ENCODE measurements at places on chromosomes 12 and 14.

DNA sequence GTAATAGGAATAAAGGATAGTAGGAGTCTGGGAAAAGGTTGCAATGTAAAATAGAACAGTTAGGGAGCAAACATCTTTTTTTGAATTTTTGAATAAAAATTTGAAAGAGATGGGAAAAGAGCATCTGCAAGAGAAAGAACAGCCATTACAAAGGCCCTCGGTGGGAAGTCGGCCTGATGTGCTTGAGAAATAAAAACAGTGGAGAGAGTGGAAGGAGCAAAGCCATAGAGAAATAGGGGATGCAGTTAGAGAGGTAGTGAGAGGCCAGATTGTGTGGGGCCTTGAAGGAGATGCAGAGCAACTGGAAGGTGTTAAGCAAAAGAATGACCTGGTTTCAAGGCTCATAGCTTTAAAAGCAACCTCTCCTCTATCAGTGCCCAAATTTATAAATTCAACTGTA, 409.8 kb downstream of the RERGL start:
- H3K4me1 ChIP-seq, result no peaks in the 10 kb centered on the region
- H3K27ac ChIP-seq, result no peak overlapping the region
- H3K4me3 ChIP-seq, result no peak overlapping the region
- no peak for DNase-seq
- no peaks in the 10 kb centered on the region for H3K36me3 ChIP-seq

DNA sequence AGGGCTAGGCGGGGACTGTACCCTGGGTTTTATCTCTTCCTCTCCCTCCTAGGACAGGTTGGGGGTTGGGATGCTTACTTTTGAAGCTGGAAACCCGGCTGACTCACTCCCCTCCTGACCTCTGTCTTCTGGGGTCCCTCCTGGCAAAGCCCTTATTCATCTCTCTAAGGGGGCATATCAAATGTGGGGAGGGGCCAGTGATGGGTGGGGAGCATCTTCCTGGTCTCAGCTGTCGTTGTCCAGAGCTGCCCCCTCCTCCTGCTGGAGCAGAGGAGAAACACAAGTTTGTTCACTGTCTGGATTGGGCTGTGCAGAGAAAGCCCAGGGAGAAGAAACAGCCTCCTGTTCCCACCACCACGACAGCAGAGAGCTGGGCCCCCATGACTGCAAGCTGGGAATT, 85.8 kb downstream of the TNFAIP2 start:
- H3K36me3 ChIP-seq, result no peaks in the 10 kb centered on the region
- H3K27me3 ChIP-seq, result peaks cover 31% of the 10 kb centered on the region
- DNase-seq, result no peak
- no peak overlapping the region for H3K27ac ChIP-seq
- H3K4me3 ChIP-seq, result no peak overlapping the region

DNA sequence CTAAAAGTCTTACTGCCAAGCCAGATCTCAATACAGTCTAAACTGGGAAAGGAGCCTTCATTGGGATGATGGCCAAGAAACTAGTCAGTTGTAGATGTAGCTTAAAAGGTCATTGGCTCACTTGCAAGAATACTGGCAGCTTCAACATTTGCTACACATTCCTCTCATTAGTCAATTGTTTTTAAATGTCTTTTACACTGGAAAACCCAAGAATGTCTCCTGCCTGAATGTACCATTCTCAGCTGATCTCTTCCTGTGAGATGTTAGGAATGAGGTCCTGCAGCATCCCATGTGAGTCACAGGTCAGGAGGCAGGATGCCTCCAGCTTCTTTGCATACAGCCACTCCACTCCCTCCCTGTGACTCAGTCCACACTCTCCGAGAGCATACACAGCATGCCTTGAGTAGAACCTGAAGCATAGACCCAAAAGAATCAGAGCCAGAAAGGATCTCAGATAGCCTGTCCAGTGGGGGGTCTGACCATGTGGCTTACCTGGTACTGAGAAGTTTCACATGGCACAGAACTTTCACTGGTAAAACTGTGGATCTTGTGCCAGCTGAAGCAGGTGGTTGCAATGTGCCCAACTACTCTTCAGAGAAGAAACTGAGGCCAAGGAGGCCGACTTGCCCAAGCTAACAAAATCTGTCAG, 56.0 kb upstream of the HECTD1 start:
- H3K36me3 ChIP-seq, result no peaks in the 10 kb centered on the region
- no peak overlapping the region for H3K27ac ChIP-seq
- no peaks in the 10 kb centered on the region for H3K27me3 ChIP-seq
- no peak overlapping the region for H3K4me3 ChIP-seq
- no peak for DNase-seq
- H3K4me1 ChIP-seq, result no peaks in the 10 kb centered on the region

DNA sequence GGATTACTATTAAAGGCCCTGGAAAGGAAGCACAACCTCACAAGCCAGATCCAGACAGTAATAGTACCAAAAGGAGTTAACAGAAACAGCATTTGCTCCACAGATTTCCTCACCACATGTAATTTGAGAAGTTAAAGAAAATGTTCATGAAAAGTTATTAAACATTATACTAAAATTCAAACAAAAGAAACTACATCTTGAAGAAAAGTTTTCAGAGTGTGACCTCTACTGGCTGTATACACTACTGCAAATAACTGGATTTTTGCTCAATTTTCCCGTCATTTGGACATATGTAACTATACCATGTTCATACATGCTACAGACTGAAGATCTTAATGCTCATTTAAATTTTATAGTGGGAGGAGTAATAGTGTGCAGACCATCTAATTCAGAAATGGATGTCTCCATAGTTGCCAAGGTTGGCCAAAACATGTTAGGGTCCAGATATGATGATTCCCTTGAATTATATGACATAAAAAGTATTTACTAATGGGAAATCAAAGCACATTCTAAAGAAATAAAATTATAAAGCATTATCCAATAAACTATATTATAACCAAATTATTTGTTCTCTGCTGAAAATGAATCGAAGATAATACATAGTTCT, 5.6 kb downstream of the KRR1 start:
- H3K36me3 ChIP-seq, result peaks cover 41% of the 10 kb centered on the region
- peaks cover 28% of the 10 kb centered on the region for H3K4me1 ChIP-seq
- H3K4me3 ChIP-seq, result no peak overlapping the region

GRCh38 chr12:52045794-52046199, 5.4 kb upstream of the NR4A1 start:
- no peaks in the 10 kb centered on the region for H3K36me3 ChIP-seq
- peaks cover 6% of the 10 kb centered on the region for H3K27me3 ChIP-seq
- no peak overlapping the region for H3K4me3 ChIP-seq
- H3K27ac ChIP-seq, result no peak overlapping the region
- H3K4me1 ChIP-seq, result peaks cover 23% of the 10 kb centered on the region

DNA sequence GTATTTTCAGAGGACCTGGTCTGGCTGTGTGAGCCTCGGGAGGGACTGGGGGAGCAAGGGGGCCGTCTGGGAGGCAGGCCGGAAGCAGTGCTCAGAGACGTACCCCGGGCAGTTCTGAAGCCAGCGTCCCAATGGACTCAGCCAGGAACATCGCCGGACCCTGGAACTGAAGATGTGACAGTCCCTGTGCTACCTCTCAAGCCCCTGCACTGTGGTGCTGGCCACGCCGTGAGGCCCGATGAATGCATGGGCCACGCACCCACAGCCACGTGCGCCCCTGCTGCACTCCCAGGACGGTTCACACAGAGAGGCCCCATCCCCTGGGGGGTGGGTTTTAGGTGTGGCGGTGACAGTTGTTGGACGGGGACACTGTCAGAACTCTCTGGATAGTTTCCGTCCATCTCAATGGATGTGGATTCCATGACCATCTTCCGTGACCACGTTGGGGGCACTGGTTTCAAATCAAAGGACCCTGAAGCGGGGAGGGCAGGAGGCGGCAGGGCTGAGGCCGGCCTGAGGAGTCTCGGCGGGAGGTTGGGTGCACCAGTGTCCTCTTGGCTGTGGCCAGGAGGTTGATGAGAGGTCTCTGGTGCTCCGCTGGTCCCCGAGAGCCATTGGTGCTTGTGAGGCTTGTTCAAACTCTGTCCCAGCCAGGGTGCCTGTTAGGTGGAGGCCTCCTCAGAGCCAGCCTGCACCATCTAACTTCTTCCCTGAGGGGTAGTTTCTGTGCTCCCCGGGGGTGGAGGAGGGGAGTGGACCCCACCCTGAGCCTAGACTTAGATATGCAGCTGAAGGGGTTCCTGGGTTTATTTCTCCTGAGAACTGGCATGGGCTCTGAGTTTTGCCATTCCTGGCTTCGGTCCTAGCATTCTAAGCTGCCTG, 36.3 kb upstream of the TSPAN9 start:
- no peaks in the 10 kb centered on the region for H3K36me3 ChIP-seq
- no peak for DNase-seq
- no peaks in the 10 kb centered on the region for H3K27me3 ChIP-seq
- H3K4me3 ChIP-seq, result no peak overlapping the region
- no peak overlapping the region for H3K27ac ChIP-seq
- H3K4me1 ChIP-seq, result no peaks in the 10 kb centered on the region

DNA sequence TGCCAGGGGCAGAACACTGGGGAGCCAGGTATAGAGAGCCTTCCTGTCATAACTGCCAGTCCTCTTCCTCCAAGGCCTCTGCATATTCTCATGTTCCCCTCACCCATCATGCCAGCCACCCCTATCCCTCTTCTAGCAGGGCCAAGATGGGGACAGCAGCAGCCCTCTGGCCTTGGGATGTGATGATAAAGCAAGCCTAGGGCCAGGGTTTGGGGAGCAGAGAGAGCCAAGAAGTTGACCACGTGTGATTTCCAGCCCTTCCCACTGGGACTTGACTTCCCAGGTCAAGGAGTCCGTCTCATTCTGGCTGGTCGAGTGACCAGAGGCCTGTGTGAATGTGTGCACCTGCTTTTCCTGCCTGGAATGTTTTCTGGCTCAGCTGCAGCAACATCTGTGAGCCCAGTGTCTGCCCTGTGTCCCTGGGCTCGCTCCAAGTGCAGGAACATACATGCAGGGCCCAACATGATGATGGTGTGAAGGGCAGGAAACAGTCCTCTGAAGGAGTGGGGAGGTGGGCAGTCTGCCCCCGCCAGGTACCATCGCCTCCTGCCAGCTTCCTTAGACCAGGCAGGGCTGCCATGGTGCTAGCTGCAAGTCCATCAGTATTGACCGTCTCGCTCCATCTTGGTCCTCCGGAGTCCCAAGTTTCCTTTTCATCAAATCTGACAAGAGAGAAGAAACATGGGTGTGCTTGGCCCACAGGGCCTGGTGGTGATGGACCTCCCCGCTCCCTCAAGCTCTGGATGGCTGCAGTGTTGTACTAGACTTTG, 21.0 kb downstream of the VASH1 start:
- H3K27ac ChIP-seq, result peak overlapping the region; percentile 82
- no peak for DNase-seq

DNA sequence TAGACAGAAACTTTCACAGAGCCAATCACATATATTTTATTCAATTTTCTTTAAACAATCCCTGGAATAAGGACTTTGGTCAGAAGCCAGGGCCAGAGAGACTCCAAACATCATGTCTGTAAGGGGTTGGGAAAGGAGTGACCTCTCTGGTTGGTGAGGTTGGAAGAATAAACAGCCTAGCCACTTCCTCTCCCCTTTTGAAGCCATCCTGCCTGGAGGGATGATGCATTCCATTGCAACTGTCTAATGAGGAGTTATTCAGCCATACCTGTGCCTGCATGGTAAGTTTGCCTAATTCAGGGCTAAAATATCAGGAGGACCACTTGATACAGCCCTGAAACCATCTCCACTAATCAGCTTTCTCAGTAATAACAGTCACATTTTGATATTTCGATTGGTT, 299.8 kb downstream of the KCNH5 start:
- H3K36me3 ChIP-seq, result no peaks in the 10 kb centered on the region
- DNase-seq, result no peak
- H3K4me3 ChIP-seq, result no peak overlapping the region
- no peaks in the 10 kb centered on the region for H3K4me1 ChIP-seq

DNA sequence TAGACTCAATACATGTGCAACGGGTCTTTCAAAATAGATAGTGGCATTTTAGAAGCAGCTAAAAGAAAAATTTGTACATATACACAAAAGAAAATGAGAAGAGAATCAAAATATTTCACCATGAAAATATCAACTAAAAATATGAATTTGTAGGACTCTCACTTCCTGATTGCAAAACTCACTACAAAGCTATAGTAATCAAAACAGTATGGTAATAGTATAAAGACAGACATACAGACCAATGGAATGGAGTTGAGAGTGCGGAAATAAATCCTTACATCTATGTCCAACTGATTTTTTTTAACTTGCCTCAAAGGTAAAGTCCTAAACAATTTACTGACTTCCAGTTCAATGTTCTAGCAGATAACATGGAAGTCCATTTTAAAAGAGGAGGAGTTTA, 13.1 kb downstream of the C2CD5 start:
- H3K36me3 ChIP-seq, result peaks cover 37% of the 10 kb centered on the region
- H3K4me1 ChIP-seq, result peaks cover 20% of the 10 kb centered on the region
- H3K27me3 ChIP-seq, result no peaks in the 10 kb centered on the region
- no peak overlapping the region for H3K27ac ChIP-seq
- DNase-seq, result no peak

- peak overlapping the region; percentile 96 for H3K27ac ChIP-seq
- H3K36me3 ChIP-seq, result peaks cover 63% of the 10 kb centered on the region
- H3K27me3 ChIP-seq, result no peaks in the 10 kb centered on the region
- no peak for DNase-seq
Observed at GRCh38 chr12:56725723-56726102, 614 bp upstream of the NACA start.

DNA sequence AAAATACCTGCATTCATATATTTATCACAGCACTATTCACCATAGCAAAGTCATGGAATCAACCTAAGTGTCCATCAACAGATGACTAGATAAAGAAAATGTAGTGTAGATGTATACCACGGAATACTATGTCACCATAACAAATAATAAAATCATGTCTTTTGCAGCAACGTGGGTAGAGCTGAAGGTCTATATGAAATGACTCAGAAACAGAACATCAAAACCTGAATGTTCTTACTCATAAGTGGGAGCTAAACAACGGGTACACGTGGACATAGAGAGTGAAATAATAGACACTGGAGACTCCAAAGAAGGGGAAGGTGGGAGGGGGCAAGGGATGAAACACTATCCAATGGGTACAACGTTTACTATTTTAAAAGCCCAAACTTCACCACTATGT, 37.9 kb downstream of the SLC38A1 start:
- H3K36me3 ChIP-seq, result peaks cover 75% of the 10 kb centered on the region
- peaks cover 28% of the 10 kb centered on the region for H3K4me1 ChIP-seq
- no peak for DNase-seq
- H3K27ac ChIP-seq, result peak overlapping the region; percentile 39
- H3K27me3 ChIP-seq, result no peaks in the 10 kb centered on the region
- H3K4me3 ChIP-seq, result no peak overlapping the region

GRCh38 chr14:73491256-73492042, 716 bp downstream of the RIOX1 start:
- H3K36me3 ChIP-seq, result peaks cover 36% of the 10 kb centered on the region
- peak; percentile 80 for DNase-seq
- peak overlapping the region; percentile 84 for H3K27ac ChIP-seq
- H3K27me3 ChIP-seq, result peaks cover 8% of the 10 kb centered on the region
- peaks cover 26% of the 10 kb centered on the region for H3K4me1 ChIP-seq
- peak overlapping the region; percentile 87 for H3K4me3 ChIP-seq
